ENCODE measurements at places on chromosomes 12 and 14.

- no peak for DNase-seq
Observed at GRCh38 chr14:81446279-81447007, 46.3 kb upstream of the STON2 start.

DNA sequence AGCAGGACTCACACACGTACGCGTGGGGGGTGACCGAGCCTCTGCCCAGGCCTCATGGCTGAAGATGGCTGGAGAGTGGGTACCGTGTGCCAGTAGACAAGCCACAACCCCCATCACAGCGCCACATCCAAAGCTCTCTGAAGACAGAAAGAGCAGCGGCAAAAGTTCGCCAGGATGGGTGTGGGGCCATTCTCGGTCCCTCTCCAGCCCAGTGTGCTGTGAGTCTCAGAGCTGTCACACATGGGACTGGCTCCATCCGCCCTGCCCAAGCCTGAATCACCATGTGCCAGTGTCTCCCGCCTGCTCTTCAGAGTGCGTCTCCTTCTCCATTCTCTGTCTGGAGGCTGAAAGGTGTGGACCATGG lies 5.7 kb downstream of the TMEM179 start:
- DNase-seq, result no peak

DNA sequence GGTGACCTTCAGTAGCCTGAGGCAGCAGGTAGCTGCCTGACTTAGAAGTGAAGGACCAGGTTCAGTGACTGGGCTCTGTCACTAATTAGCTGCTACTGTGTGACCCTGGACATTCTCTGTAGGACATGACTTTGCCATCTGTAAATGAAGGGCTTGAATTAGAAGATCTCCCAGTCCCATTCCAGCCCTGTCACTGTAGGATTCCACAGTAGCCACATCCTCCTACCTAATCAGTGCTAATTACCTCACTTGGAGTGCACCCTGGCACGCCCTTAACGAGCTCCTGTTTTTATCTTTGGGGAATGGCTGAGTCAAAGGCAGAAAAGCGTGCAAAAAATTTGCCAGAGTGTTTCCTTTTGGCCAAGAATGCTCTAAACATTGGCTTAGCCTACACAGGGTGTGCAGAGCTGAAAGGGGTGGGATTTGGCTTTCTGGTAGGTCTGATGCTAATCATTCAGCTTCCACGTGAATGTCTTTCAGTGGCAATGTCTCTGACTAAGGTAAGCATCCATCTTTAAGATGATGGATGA lies 6.8 kb downstream of the NTF3 start:
- no peak for DNase-seq

GRCh38 chr12:27555361-27555760 lies 31.4 kb downstream of the PPFIBP1 start:
- DNase-seq, result no peak

- DNase-seq, result no peak
Observed at GRCh38 chr14:36998686-36999085, 173.7 kb downstream of the SLC25A21 start.

DNA sequence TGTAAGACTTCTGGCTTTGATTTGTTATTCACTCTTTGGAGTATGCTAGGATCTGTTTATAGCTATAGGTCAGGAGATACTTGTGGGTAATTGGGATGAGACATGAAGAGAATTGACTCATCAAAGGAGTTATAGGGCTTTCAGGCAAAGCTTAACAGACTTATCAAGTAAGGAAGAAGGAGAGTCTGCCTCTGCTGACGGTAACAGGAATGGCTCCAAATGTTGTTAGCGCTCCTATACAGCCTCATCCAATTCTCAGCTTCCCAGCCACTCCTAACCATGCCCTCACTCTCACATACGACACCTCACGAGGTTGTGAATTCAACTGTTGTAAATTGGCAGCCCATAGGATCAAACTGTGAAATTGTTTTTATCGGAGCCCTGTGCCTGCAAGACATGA lies 140.5 kb downstream of the KCNA5 start:
- DNase-seq, result no peak

DNA sequence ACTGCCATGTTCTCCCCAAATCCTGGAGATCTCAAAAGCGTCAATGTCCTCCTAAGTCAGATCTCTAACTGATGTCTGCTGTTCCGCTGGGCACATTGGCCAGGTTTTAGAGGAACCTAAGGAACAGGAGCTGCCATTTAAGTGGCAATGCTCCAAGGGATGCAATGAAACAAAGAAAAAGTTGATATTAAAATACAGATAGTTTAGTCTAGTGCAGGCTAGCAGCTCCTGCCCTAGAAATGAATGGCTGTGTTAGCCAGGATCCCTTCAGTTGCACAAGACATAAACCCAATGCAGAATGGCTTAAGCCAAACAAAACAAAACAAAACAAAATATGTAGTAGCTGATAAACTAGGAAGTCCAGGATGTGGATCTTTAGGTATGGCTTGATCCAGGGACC lies 144.1 kb downstream of the HMGA2 start:
- no peak for DNase-seq

DNA sequence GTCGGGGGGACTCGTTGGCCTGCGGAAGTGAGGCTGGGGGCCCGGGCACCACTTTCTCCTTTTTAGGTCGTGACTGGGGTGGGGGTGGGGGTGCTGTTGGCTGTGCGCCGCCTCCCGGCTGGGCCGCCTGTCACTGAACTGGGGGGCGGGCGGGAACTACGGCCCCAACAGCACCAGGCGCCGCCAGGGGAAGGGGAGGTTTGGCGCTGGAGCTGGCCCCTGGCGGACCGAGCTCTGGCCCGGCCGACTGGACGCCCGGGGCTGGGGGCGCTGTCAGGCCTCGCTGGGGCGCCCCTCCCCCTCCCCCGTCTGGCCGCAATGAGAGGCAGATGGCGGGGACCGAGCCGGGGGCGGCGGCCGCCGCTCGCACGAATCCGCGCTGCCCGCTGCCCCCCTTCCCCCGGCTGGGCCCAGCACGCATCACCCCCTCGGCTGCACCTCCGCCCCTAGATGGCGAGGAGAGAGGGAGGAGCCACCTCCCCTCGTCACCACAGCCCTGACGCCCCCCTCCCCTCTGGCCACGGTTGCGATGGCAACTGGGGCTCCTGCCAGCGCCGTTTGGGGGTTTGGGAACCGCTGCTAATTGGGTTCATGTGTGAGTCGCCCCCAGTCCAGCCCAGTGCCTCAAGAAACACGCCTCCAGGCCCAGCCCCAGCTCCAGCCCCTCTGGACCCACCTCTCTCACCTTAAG lies 723 bp downstream of the NFATC4 start:
- DNase-seq, result no peak

DNA sequence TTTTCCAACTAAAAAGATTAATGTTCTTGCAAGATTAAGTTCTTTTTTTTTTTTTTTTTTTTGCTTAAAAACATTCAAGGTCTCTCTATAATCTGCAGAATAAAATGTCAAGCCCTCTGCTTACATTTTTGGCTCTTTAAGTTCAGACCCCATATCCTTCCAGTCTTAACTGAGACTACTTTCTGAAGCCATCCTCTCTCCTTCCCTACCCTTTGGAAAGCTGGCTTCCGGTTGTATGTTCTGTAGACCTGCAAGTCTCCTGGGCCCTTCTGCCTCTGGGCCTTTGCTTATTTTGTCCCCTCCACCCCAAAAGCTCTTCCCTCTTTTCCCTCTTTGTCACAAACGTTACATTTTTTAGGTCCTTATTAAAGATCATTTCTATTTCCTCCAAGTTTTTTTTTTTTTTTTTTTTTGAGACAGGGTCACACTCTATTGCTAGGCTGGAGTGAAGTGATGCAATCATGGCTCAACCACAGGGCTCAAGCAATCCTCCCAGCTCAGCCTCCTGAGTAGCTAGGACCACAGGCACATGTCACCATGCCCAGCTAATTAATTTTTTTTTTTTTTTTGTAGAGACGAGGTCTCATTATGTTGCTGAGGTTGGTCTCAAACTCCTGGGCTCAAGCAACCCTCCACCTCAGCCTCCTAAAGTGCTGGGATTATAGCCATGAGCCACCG lies 46.5 kb downstream of the PTPRB start:
- DNase-seq, result no peak

- no peak for DNase-seq
Observed at GRCh38 chr12:41743835-41744234, 400.8 kb downstream of the GXYLT1 start.

- no peak for DNase-seq
Observed at GRCh38 chr14:59334253-59334652, 130.9 kb downstream of the GPR135 start.

DNA sequence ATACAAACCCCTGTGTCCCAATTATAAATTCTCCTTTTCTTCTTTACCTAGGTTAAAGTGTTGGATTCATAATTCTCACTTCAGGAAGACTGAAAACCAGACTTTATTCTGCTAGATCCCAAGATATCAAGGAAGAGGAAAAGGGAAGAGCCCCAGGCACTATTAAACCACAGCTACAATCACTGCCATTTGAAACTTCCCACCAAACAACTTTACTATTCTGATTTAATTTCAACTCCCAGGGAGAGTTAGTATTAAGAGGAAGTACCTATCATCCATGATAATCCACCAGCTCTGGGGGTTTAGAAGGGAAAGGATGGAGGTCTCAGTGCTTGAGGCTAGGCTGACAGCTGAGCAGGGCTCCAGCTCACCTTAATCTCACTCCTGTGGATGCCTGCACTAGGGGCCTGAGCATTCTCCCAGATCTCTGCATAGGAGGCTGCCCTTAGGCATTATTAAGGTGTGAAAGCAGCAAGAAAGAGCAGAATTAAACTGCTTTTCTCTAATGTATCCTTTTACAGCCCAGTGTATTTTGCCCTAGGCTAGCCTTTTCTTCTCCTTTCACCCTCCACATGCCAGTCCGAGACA lies 52.9 kb downstream of the MYF5 start:
- DNase-seq, result no peak

DNA sequence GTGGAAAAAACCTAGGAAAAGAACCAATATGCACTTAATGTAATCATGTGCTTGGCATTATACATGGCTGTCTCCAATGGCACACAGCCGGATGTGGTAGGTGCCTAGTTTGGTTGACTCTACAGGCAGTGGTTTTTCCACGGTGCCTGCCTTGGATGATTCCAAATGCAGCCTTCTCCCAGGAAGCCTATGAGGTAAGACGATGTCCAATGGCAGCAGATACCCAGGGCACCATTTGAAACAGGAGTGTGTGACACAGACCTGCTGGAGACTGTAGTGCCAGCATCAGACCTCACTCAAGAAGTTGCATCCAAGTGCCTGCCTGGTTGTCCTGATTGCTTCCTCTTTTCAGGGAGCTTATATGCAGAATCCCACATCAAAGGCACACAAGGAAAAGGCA lies 88.0 kb upstream of the VASH1 start:
- no peak for DNase-seq

DNA sequence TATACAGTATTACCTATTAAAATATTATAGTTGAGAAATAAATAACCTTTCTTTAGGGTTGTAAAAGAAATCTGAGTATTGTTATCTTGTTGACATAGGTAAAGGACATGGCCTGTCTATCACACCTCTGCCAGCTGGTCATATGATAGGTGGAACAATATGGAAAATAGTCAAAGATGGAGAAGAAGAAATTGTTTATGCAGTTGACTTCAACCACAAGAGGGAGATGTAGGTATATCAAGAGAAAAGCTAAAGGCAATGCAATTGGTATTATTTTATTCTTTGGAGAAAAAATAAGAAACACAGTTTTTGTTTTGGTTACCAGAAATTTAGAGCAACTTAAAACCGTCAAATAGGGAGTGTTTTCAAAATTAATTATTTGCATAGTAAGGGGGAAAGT lies 13.5 kb downstream of the CPSF2 start:
- DNase-seq, result no peak

DNA sequence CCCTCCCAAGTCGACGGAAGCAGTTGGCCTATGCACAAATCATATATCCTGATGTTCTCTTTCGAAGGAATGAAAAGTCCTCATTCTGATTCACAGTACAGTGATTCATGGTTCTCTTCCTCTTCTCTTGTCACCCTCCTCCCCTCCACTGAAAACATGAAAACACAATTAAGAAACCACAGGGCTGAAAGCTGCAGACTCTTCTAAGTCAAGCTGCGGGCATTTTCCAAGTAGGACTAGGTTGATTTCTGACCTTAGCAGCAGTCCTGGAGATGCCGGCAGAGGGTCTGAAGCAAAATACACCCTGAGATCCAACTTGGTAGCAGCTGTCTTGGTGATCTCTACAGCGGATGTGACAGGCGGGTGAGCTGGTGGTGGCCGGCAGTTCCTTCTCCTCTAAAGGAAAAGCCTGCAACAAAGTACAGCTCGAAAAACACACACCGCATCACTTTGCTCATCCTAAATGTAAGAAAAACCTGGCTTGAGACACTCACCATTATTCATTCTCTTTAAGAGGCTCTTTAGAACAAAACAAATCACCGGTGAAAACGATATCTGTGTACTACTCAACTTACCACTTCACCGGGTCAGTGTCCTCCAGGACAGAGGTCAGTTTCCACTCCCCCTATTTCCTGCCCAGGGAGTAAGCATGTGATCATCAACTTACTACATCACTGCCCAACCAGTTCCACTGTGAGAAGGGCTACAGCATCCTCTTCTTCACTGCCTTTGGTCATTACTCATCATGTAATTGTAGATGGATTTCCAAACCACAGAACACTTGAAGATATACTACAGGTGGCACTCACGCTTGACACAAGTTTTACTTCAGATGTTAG lies 6.0 kb downstream of the TMCC3 start:
- DNase-seq, result no peak

GRCh38 chr12:51171884-51172514 lies 936 bp downstream of the TFCP2 start:
- DNase-seq, result peak; percentile 1

DNA sequence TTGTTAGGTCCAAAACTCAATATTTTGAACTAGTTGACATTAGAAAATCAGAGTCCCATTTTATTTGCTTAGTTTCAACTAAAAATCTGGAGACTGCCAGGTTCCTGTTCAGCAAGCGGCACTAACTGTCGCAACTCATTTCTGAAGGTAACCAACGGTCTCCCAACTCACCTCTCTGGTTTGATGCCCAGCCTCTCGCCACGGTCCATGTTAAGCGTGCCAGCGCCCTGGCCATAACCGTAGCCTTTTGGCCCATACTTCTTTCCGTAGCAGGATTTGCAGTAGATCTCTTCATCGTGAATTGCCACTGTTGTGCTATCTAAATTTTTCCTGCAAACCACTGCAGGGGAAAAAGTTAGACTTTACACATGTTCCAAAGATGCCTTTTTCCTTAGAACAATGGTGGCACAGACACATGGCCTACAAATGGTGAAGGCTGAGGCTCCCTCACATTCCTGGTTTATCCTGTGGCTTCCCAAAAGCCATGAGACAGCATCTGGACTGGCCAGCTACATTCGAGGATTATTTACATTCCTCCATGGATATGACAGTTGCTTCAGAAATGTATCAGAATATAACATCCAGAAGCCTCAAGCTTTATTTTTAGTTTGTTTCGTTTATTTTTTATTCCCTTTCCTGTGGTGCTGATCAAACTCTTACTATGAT lies 15.7 kb downstream of the CSRP2 start:
- DNase-seq, result no peak

DNA sequence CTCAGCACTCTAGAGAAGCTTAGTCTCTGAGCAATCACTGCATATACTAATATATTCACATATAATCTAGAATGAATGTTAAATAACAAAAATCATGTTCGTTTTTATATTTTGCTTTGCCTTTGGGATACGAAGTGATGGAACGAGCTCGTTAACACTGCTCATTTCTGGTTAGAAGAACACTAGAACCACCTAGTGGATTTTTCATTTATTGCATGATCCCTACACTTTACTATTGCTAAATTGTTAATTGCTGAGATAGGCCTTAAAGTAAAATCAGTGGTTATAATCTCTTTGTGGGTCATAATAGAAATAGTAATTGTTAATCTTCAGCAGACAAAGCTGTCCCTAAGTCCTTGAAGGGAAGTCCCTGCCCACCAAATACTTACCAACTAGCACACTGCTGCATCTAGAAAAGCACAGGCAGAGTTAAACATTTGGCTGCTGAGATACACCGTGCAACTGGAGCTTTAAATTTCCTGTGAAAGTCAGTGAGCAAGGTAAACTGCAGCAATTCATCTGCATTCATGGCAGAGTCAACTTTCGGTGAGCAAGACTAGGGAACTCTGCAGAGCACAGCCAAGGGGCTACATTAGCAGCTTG lies 353.7 kb downstream of the APAF1 start:
- DNase-seq, result no peak

Data from activated effector memory CD4-positive, alpha-beta T cell treated with Interleukin-2 at 50 U/mL for 16 hours (primary cell).